ENCODE measurements at places on chromosomes 16 and 17. TPM values are rescaled to one million over a fixed set of nuclear protein-coding genes. Genes with fewer than 3 reads are reported as not detected.

The GAST gene
- not detected for total RNA-seq

DNA sequence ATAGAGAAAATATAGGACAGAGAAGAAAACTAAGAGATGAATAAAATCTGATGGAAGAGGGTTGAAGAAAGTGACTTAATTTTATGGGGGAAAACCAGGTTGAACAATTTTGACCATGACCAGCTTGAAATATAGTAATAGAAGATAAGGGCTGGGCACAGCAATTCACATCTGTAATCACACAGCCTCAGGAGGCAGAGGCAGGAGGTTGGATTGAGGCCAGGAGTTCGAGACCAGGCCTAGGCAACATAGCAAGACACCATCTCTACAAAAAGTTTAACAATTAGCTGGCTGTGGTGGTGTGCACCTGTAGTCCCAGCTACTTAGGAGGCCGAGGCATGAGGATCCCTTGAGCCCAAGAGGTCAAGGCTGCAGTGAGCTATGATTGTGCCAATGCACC, 8.7 kb downstream of the MXRA7 start:
- H3K27ac ChIP-seq: no peak overlapping the region
- peaks cover 5% of the 10 kb centered on the region for H3K4me1 ChIP-seq
- H3K36me3 ChIP-seq: no peaks in the 10 kb centered on the region

DNA sequence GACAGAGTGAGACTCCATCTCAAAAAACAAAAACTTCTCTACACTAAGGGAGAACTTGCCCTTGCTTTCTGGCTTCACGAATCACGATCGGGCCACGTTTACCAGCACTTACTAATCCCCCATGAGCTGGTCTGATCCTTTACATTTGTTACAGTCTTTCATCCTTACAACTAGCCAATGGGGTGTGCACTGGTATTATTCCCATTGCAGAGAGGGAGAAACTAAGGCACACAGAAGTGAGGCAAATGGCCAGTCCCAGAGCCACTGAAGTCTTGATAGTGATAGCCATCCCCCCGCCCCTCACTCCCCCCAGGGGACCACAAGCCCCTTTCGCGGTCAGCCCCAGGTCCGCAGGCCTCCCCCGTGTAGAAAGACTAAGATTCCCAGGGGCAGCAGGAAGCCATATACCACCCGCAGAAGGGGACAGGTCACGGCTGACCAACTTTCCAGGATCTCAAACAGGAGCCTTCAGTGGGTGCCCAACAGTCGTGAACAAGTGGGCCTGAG, 868 bp downstream of the NATD1 start:
- DNase-seq: no peak
- peak overlapping the region; percentile 67 for H3K4me3 ChIP-seq
- H3K4me1 ChIP-seq: no peaks in the 10 kb centered on the region
- no peaks in the 10 kb centered on the region for H3K27me3 ChIP-seq
- H3K27ac ChIP-seq: no peak overlapping the region

The NAE1 gene
- total RNA-seq: 144 TPM

The TNFRSF12A gene
- 148 TPM for total RNA-seq

DNA sequence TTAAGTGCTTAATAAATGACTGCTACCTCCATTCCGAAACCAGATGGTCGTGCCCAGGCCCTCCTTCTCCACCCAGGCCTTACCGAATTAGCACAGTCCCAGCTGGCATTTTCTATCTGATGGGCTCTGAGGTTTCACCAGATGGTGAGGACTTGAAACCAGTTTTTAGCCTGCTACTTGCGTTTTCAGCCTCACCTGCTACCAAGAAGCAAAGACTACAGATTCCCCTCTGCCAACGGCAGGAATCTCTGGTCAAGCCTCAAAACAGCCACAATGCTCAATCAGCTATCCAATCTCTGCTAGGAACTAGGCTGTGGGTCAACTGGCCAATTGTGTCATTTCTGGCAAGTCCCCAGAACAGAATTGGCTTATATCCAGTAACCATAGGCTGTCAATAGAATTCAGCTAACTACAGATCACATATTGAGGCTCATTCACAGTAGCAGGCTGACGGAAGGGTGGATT, 11.7 kb downstream of the PECAM1 start:
- DNase-seq: no peak
- H3K4me3 ChIP-seq: no peak overlapping the region
- H3K36me3 ChIP-seq: no peaks in the 10 kb centered on the region
- H3K4me1 ChIP-seq: no peaks in the 10 kb centered on the region
- H3K27me3 ChIP-seq: no peaks in the 10 kb centered on the region
- no peak overlapping the region for H3K27ac ChIP-seq

DNA sequence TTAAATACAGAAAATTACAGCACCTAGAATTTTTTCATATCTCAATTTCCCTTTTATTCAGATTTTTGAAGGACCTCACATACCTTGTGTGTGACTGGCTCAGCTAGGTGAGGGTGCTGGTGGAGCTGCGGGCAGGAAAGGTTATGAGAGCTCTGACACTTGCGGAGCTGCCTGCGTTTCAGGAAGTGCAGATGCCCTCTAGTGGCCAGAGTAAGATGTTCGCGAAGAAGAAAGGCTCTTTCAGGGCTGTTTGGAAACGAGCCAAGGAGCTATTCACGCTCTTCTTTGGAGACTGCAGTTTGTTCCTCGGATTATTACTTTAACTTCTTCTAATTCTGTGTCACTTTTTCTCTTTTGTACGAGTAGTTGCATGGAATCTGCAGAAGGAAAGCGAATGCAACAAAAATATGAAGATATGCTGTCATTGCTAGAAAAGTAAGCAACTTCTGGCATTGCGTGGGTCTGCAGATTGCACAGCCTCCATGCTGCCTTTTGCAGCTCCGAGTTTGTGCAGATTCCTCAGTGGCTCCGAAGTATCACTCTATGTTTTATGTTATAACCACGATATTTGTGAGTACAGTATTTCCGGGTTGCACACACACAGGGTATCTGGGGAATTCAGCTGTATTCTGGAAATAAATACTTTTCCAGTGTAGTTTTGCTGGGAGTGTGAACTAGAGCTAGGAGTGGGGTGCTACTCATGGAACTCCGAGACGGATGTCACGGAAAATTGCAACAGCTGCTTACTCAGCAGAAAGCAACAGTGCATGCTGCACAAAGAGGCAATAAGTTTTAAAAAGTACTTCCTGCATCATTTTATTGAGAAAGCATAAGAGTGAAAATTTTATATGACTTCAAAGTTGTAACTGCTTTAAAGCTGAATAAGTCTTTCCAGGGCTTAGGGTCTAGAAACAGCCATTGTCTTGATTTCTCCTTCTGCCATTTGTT, 46.3 kb downstream of the DNAH9 start:
- no peak overlapping the region for H3K4me3 ChIP-seq
- no peak overlapping the region for H3K27ac ChIP-seq
- DNase-seq: peak; percentile 85
- no peaks in the 10 kb centered on the region for H3K36me3 ChIP-seq
- H3K27me3 ChIP-seq: no peaks in the 10 kb centered on the region

GRCh38 chr16:522320-523096, 5.0 kb upstream of the CAPN15 start:
- no peak for DNase-seq
- no peaks in the 10 kb centered on the region for H3K27me3 ChIP-seq

The TLCD3A gene
- 29.6 TPM for total RNA-seq

DNA sequence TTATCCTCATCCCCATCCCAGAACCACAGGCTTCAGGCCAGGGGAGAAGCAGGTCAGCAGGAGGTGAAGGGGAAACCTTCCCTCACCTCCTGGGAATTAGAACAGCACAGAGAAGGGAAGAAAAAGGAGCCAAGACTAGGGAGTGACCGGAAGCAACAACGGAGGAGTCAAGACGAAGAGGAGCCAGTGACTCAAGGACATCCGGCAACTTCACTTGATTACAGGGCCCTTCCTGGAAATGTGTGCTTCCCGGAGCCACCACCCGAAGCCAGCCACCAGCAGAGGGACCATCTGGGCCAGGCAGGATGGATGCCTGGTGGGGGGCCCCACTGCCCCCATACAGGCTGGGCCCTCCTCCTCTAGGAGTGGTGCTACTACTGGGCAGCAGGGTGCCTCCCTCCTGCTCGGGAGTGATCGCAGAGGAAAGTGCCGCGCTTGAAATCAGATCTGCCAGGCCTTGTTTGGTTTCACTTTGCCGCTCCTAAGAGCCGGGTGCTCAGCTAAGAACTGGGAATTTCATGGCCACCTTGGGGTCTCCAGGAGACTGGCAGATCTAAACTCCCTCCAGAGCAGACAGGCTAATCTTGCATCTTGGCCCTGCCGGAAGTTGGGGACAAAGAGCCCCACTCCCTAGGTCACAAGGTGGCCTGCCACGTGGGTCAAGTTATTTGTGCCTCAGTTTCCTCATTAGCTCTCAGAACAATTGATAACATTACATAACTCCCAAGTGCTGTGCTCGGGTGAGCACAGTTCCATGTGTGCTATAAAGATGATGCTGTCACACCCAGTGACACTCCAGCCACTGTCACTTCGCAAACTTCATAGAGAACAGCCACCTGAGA, 6.6 kb downstream of the CDC42EP4 start:
- no peak overlapping the region for H3K27ac ChIP-seq
- no peaks in the 10 kb centered on the region for H3K36me3 ChIP-seq
- peaks cover 6% of the 10 kb centered on the region for H3K4me1 ChIP-seq
- DNase-seq: peak; percentile 85
- no peaks in the 10 kb centered on the region for H3K27me3 ChIP-seq
- no peak overlapping the region for H3K4me3 ChIP-seq

GRCh38 chr17:63423251-63423950, 22.7 kb downstream of the CYB561 start:
- peaks cover 8% of the 10 kb centered on the region for H3K4me1 ChIP-seq
- peak; percentile 21 for DNase-seq
- no peak overlapping the region for H3K4me3 ChIP-seq
- no peaks in the 10 kb centered on the region for H3K27me3 ChIP-seq
- H3K27ac ChIP-seq: no peak overlapping the region

DNA sequence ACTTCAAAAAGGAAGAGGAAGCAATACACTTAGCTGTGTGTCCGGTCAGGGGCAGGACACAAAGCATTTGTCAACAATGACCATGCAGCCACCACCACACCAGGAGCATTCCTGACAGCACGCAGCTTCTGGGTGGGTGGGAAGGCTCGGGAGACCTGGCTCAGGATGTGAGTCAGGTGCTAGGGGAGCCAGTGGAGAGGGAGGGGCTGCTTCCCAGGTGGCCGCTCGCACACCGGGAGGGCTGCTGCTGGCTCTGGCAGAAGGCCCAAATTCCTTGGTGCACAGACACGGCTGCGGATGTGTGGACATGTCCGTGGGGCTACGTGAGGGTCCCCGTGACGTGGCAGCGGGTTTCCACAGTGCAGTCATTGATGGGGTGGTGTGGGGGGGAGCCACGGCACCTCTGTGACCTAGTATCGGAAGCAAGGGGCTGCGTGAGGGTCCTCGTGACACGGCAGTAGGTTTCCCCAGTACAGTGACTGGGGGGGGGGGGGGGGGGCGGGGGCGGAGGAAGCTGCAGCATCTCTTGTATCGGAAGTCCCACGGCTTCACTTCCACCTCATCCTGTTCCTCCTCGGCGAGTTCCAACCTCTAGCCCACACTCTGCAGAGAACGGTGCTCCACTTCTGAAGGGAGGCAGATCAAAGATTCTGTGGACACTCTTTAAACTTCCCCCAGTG, 112.8 kb downstream of the ZNF778 start:
- H3K36me3 ChIP-seq: peaks cover 4% of the 10 kb centered on the region
- H3K4me3 ChIP-seq: no peak overlapping the region
- no peak overlapping the region for H3K27ac ChIP-seq

The GNAO1 gene
- 16.9 TPM for total RNA-seq

DNA sequence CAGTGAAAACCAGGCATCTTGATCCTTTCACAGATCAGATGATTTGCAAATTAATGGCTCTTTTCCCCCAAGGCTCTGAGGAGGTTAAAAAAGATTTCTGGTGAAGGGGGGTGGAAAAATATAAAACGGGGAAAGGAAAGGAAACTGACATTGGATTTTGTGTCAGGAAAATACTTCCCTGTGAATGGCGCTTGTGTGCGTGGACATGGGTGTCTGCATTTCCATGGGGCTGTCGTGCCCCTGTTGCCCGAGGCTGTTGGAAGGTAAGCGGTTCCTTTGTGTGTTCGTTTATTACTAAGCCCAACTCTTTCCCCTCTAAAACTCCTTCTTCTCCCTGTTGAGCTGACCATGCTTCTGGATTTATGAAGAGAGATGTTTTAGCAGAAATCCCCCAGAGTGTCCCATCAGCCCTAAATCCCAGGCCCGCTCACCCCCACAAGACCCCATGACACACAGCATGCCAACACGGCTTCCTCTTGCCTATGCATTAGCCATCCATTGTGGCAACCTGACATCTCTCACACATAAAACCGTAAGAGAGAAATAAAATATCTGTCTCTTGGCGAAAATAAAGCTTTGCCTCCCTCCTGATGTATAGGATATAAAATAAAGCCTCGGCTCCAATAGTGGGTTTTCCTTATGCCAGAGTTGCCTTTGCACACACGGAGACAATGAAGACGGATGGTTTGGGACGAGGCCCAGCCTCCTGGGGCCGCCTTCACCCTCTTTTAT, 7.3 kb upstream of the LHX1 start:
- no peak overlapping the region for H3K27ac ChIP-seq
- H3K4me1 ChIP-seq: peaks cover 7% of the 10 kb centered on the region
- no peaks in the 10 kb centered on the region for H3K36me3 ChIP-seq
- H3K27me3 ChIP-seq: peaks cover 59% of the 10 kb centered on the region
- H3K4me3 ChIP-seq: no peak overlapping the region
- DNase-seq: no peak

DNA sequence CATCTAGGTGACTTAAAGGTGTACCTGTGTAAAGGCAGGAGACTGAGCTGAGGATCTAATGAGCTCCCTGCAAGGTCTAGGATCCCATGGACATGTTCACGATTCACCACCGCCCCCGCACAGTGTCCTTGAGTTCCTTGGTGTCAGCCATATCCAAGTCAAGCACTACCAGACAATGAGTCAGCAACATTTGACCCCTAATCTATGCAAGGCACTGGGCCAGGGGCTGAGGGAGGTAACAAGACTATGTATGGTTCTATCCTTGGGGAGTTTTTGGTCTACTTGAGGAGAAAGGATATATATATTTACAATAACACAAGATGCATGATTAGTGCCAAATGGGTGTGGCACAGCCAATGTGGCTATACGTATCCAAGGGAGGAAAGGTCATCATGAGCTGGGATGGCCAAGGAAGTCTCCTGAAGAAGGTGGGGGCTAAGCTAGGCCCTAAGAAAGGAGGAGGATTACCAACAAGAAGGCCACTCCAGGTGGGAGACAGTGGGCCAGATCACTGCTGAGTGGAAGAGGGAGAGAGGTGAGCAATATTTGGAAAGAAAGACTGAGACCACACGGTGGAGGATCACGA, 35.0 kb downstream of the ITGB3 start:
- no peaks in the 10 kb centered on the region for H3K4me1 ChIP-seq
- H3K36me3 ChIP-seq: no peaks in the 10 kb centered on the region
- H3K27me3 ChIP-seq: no peaks in the 10 kb centered on the region
- H3K27ac ChIP-seq: no peak overlapping the region
- no peak for DNase-seq

GRCh38 chr16:4962716-4963115, 4.6 kb downstream of the SEC14L5 start:
- H3K4me1 ChIP-seq: peaks cover 2% of the 10 kb centered on the region
- DNase-seq: no peak
- no peak overlapping the region for H3K27ac ChIP-seq
- H3K27me3 ChIP-seq: no peaks in the 10 kb centered on the region
- no peaks in the 10 kb centered on the region for H3K36me3 ChIP-seq
